ENCODE measurements at places on chromosomes 1 and 21. TPM values are rescaled to one million over a fixed set of nuclear protein-coding genes. Genes with fewer than 3 reads are reported as not detected.

DCDC2B gene
- total RNA-seq: not detected

FLG gene
- not detected for total RNA-seq

RNU1-2 gene
- total RNA-seq: not detected

DNA sequence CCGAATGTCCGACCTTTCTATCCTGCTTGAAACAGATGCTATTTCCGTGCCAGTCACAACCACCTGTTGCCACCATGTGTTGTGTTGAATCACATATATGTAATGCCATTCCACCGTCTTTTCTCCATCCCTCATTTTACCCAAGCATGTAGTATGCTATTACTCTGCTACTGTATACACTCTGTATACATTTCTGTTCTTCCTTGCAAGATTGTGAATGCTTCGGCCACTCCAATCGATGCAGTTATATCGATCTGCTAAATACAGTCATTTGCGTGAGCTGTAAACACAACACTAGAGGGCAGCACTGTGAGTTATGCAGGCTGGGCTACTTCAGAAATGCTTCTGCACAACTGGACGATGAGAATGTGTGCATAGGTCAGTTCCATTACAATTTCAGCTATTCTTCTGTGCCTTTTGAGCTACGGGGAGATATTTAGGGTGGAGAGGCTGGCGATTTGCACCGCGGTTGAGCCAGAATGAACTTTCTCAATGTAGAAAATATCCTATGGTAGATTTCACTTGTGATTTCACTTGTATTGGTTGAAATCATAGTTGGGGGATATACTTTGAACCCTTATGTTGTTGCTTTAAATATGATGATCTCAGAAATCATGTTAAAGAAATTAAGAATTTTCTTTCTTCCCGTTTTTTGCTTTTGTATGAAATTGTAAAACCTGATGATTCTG lies 289.8 kb downstream of the NTNG1 start:
- peak; percentile 42 for DNase-seq

DNA sequence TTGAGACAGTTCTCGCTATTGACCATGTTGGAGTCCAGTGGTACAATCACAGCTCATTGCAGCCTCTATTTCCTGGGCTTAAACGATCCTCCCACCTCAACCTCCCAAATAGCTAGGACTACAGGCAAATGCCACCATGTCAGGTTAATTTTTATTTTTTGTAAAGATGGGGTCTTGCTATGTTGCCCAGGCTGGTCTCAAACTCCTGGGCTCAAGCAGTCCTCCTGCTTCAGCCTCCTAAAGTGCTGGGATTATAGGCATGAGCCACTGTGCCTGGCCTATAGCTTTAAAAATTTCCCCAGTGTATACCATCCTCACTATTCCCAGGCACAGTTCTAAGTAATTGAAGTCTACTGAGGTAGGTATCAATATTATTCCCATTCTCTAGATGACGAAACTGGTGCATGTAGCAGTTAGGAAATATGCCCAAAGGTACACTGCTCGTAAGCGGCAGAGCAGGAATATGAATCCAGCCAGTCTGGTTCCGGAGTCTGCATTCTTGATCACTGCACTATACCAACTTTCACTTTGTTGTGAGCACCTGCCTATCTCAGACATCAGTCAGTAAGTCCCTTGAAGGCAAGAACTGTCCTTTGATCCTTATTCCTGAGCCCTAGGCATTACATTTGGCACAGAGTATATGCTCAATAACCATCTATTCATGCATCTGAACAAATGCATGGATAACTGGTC lies 11.5 kb upstream of the SRP9 start:
- no peak for DNase-seq

- DNase-seq: no peak
Measured at GRCh38 chr1:35788139-35788538, 18.4 kb upstream of the CLSPN start.

DNA sequence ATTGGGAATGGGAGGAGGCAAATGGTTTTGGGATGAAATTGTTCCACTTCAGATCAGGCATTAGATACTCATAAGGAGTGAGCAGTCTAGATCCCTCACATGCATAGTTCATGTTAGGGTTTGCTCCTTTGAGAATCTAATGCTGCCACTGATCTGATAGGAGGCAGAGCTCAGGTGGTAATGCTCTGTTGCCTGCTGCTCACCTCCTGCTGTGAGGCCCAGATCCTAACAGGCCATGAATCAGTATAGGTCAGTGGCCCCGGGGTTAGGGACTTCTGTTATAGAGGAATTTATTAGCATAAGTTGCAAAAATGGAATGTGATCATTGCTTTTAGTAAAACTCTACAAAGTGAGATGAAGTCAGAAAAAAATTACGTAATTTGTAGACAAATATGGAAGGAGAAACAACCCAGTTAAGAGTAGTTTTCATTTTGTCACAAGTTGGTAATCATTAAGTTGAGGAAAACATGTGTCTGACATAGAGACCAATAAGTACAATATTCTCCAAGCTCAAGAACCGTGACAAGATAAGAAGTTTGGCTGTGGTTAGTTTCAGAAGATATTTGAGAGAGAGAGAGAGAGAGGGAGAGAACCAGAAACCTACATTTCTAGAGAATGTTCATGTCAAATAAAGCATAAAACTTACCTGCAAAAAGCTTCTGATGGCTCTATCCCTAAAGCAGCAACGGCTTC lies 689.7 kb upstream of the PRMT6 start:
- DNase-seq: no peak

- DNase-seq: no peak
Measured at GRCh38 chr1:155184835-155185782, 11.5 kb downstream of the TRIM46 start.

- no peak for DNase-seq
Measured at GRCh38 chr1:44408632-44409602, 3.9 kb downstream of the RNF220 start.

- DNase-seq: no peak
Measured at GRCh38 chr1:38919130-38919529, 22.5 kb downstream of the RHBDL2 start.

DNA sequence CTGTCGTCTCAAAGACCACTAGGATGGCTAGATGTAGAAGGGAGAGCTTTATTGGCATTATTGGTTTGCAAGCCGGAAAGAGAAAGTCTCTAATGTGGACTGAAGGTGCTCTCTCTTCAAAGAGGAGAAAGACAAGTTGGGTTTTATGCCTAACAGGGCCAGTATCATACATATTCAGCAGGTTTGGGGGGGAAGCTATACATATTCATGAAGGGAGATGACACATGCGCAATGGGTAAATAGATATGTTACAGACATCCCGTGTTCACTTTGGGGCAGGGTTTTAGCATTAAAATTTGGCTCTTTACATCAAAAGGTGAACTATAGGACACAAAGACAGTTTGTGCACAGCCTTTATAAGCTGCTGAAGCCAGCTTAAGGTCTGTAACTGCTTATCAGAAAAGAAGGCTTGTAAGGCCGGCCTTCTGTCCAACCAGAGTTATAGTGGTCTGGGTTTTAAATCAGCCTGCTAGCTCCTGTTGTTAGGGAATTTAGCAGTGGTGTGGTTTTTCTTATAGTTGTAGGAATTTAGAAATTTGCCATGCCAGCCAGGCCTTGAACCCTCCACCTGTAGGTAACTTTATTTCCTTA lies 46.5 kb upstream of the LRRN2 start:
- no peak for DNase-seq
